IMR-90 (cell line): ENCODE measurements at places on chromosomes 16 and 17.

DNA sequence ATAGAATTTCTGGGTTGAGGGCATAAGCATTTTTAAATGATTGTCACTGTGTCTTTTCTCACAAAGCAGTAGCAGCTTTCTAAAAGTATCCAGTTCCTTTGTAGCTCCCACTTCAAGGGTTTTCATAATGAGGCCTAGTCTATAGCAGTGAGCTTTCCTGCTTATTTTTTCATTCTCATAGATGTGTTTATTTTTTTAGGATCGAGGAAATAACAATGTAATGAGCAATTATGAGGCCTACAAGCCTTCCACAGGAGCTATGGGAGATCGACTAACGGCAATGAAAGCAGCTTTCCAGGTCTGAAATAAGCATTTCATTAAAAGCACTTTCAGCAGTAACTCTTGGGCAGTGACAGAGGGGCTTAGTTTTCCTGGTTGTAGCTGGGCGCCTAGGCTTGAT is 10.6 kb upstream of the PSMC5 start:
- H3K4me1 ChIP-seq: peaks cover 20% of the 10 kb centered on the region
- no peak overlapping the region for H3K4me3 ChIP-seq
- H3K27ac ChIP-seq: peak overlapping the region; percentile 68
- peak; percentile 81 for DNase-seq

DNA sequence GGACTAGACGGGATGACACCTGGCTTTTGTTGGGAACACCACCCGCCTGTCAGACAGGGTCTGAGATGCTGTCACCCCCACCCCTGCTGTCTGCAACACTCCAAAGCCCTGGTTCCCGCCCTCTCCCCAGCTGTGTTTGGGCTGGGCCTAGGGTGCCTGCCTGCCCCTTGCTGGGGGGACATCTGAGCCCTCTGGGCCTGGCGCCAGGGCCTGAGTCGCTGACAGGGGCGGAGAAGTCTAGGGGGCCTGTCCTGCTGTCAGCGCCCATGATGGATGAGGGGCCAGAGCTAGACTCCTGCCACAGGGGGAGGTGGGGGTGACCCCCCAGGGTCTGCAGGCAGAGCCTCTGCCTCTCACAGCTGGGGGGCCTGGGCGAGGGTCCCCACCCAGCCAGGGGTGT is 7.6 kb upstream of the PKMYT1 start:
- H3K27me3 ChIP-seq: peaks cover 21% of the 10 kb centered on the region
- DNase-seq: no peak
- H3K4me1 ChIP-seq: peaks cover 2% of the 10 kb centered on the region; the same call in 1 of the 2 replicates
- no peak overlapping the region for H3K27ac ChIP-seq

- DNase-seq: peak; percentile 39
- no peaks in the 10 kb centered on the region for H3K27me3 ChIP-seq
- H3K4me3 ChIP-seq: no peak overlapping the region
- peaks cover 15% of the 10 kb centered on the region for H3K36me3 ChIP-seq
Observed at GRCh38 chr16:19672378-19672777, 45.6 kb downstream of the KNOP1 start.

DNA sequence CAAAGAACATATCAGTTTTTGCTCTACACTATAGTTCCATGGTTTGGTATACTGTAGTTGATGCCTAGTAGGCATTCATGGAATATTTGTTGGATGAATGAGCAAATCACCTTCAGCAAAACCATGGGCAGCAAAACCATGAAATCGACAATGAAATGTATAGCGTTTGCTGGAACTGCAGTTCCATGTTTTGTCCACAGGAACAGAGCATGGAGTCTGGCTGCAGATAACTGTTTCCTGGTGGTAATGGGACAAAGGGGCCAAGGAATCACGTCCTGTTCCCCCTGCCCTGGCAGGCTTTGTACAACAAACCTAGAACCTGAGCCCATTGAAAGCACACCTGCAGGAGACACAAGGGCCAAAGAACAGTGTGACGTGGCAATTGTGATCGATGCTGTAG is 101.1 kb downstream of the USP31 start:
- peaks cover 14% of the 10 kb centered on the region for H3K27me3 ChIP-seq
- no peaks in the 10 kb centered on the region for H3K36me3 ChIP-seq
- no peak overlapping the region for H3K4me3 ChIP-seq
- H3K27ac ChIP-seq: no peak overlapping the region
- DNase-seq: no peak

- peaks cover 9% of the 10 kb centered on the region; the same call in 1 of the 2 replicates for H3K4me1 ChIP-seq
- no peaks in the 10 kb centered on the region for H3K36me3 ChIP-seq
- H3K27me3 ChIP-seq: no peaks in the 10 kb centered on the region
- no peak overlapping the region for H3K4me3 ChIP-seq
Observed at GRCh38 chr17:9364837-9365430, 210.7 kb downstream of the STX8 start.

DNA sequence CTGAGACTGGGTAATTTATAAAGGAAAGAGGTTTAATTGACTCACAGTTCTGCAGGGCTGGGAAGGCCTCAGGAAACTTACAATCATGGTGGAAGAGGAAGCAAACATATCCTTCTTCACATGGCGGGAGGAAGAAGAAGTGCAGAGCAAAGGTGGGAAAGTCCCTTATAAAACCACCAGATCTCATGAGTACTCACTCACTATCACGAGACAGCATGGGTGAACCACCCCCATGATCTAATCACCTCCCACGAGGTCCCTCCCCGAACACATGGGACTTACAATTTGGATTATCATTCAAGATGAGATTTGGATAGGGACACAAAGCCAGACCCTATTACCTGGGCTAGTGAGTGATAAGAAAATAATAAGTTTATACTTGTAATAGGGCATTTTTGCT is 70.6 kb upstream of the HS3ST2 start:
- no peaks in the 10 kb centered on the region for H3K4me1 ChIP-seq
- H3K4me3 ChIP-seq: no peak overlapping the region
- DNase-seq: no peak
- no peak overlapping the region for H3K27ac ChIP-seq

GRCh38 chr17:73642659-73643000 is 1.6 kb downstream of the SDK2 start:
- DNase-seq: no peak
- H3K27me3 ChIP-seq: peaks cover 36% of the 10 kb centered on the region
- H3K4me3 ChIP-seq: no peak overlapping the region
- no peaks in the 10 kb centered on the region for H3K36me3 ChIP-seq
- H3K4me1 ChIP-seq: no peaks in the 10 kb centered on the region
